Daoy (cell line): ENCODE measurements at places on chromosomes 5 and 9.
A peak's percentile ranks its signal among the peaks of the same experiment; 100 is the strongest.

GRCh38 chr5:93941897-93942296 is 200.5 kb upstream of the POU5F2 start:
- no peak for DNase-seq

DNA sequence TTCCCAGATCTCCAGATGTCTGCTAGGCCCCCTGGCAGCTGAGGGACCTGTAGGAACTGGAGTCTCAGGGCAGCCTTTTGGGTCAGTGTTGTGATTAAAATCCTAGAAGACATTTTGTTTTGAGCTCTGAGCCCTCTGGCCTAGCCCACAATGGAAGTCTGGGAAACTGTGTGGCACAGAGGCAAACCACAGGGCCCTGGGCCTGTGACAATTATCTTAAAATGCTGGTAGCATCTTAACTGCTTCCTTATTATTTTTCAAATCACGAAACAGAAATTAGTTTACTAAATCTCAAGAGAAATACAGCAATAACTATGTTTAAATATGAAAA is 125.5 kb downstream of the STARD4 start:
- DNase-seq = no peak

- DNase-seq = no peak
These were observed 164.5 kb downstream of the GAS1 start for GRCh38 chr9:86782831-86783230.

GRCh38 chr9:104227108-104227507 is 133.0 kb downstream of the SMC2 start:
- no peak for DNase-seq

- DNase-seq = no peak
These were observed 82.6 kb downstream of the GPR21 start for GRCh38 chr9:123116036-123116435.

DNA sequence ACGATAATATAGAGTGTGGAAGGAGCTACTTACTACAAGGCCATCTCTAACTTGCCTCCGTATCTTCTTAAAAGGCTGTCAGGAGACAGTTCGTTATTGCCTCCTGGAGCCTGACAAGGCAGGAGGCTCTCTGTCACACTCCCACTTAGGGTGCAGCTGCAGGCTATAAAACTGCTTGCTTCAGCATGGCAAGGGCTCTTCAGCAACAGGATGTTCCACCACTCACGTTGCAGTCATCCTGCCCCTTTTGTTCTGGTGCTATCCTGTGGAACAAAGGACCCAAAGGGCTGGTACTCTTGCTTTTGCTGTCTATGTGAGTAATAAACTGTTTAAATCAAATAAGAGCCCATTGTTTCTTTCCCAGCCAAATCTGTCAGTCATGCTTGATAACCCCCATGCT is 508.9 kb downstream of the NTRK2 start:
- no peak for DNase-seq

- DNase-seq = no peak
These were observed 5.2 kb upstream of the GCNT1 start for GRCh38 chr9:76453785-76454184.

DNA sequence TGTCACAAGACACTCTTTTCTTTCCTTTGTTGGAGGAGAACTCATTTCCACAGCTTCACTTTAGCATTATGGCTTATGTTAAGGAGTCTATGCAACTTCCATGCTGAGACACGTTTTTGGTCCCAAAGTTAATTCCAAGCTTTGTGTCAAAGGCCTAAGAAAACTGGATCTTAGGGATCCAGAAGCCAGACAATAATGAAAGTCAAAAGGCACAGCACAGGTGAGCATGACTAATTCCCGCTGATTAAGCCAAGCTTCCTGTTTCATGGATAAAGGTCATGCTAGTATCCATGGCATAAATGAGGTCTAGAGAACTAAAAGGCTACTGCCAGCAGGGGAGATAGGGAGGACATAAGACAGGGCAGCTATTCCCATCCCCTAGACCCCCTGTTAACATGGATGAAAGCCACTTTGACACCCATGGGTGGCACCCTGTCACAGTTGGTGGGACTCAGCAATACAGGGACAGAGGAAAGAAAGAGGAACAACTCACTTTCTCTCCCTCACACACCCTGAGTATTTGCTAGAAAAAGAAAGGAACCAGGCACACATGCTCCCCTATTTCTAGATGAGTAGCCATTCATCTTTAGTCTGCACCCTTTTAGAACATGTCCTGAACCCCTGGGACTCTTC is 438.1 kb upstream of the CDH9 start:
- no peak for DNase-seq

GRCh38 chr9:68949271-68950000 is 64.5 kb downstream of the PRKACG start:
- peak; percentile 62 for DNase-seq

DNA sequence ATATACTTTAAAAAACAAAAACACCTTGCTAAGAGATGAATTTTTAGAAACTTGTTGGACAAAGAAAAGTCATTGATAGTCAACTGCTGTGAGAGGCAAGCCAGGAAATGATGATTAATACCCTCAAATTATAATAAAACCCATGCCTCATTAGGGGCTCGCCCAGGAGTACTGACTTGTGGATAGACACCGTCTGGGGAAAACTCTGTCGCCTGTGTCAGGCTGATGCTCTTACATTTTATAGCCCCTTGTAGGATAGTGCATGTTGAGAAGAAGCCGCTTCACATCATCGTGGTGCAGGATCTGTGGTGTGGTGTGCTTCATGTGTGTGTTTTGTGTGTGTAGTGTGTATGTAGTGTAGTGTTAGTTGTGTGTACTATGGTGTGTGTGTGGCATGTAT is 39.1 kb downstream of the SYK start:
- DNase-seq = peak; percentile 23

DNA sequence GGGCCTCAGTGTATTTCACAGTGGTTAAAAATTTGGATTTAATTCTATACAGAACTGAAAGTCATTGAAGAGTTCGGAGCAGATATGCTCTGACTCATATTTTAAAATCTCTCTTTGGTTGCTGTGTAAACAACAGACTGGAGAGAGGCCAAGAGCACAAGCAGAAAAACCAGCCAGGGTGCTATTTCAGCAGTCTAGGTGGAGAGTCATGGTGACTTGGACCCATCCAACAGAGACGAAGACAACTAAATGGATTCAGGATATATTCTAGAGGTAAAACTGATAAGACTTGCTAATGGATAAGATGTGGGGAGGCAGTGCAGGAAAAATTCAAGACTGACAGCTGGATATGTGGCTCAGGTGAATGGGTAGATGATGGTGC is 168.9 kb downstream of the MAPKAP1 start:
- DNase-seq = peak; percentile 92

DNA sequence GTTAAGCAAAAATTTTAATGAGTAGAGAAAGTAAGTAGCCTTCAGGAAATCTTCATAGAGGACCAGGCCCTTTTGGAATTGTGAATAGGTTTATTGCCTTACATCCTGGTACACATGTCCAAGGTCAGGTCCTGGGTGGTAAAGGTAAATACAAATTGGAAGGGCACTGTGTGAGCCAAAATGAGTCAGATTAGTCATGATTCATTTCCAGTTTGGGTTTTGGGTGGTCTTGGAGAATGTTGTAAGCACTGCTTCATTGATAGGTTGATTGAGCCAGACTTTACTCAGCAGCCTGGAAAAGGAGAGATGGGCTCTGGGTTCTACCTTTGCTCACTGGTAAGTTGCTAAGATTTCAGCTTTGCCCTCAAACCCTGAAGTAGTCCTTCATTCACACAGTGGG is 82.5 kb upstream of the ZNF169 start:
- DNase-seq = peak; percentile 24

DNA sequence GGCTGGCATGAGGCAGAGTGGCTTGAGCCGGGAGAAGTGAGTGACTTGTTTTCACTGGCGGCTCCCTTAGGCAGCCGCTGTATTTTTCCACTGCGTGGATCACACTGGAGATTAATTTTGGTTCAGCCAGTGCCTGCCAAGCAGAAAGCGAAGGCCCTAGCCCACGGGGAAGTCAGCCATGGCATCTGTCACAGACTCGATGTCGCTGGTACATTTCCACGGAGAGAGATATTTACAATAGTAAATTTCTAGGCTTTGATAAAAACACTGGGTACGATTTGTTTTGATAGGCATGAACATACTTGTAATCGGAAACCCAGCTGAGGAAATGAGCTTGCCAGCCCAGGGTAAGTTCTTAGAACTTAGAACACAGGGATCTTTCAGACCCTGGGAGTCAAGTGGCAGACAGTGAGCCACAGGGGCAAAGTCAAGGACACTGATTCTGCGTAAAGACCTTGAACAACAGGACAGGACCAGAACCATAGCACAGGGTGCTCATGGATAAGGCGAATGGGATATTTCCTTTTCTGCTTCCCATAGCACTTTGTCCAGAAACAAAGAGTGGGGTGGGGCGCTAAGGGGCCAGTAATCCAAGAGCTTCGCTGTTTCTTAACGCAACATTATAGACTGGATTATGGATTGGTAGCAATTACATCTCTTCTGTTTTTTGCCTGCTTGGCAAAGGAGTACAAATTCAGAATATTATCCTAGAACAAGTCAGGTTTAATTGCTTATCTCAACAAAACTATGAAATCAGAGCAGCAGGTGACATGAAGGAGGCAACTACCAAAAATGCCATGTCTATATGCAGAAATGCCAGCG is 4.5 kb downstream of the DUSP1 start:
- DNase-seq = peak; percentile 74

DNA sequence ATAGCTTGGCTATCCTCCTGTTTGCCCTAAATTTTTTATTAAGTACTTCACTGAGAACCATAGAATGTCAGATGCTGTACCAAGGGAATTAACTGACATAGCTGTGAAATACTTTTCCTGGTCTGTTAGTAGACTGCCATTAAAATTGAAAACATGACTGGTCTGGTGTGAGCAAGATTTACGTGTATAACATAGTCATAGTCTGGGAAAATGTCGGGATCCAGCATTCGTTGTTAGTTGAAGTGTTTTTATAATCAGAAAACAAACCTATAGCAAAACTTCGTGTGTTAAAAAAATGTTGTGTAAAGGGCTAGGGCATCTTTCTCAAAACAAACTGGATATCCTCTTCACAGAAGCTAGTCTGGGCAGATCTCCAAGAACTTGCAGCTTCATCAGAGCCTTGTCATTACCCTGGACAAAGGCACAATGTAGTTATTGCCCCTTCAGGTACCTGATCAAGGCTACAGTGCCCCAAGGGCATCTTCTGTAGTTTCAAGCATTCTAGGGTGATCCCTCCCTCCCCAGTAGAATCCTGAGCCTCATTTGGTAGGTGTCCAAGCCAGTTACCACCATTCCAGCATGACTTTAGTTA is 454.2 kb upstream of the SGCD start:
- DNase-seq = peak; percentile 16

- DNase-seq = no peak
These were observed 230 bp downstream of the SLC44A1 start for GRCh38 chr9:105244734-105245028.

GRCh38 chr5:2805080-2805479 is 53.6 kb upstream of the IRX2 start:
- peak; percentile 45 for DNase-seq

GRCh38 chr5:180085837-180086236 is 14.3 kb upstream of the RNF130 start:
- no peak for DNase-seq

GRCh38 chr9:23887781-23888180 is 61.7 kb upstream of the ELAVL2 start:
- DNase-seq = no peak

DNA sequence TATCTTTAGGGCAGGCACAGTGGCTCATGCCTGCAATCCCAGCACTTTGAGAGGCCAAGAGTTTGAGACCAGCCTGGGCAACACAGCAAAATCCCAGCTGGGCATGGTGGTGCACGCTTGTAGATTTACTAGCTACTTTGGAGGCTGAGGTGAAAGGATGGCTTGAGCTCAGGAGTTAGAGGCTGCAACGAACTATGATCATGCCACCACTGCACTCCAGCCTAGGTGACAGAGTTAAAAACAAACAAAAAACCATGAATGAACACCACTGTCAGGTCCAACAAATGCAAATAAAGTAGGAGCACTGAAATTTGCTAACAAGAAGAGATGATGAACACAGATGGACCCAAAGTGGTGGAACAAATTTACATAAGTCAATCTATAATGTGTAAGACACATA is 4.9 kb downstream of the PTBP3 start:
- DNase-seq = no peak

- DNase-seq = no peak
These were observed 40.8 kb downstream of the CTSL start for GRCh38 chr9:87766697-87767096.

DNA sequence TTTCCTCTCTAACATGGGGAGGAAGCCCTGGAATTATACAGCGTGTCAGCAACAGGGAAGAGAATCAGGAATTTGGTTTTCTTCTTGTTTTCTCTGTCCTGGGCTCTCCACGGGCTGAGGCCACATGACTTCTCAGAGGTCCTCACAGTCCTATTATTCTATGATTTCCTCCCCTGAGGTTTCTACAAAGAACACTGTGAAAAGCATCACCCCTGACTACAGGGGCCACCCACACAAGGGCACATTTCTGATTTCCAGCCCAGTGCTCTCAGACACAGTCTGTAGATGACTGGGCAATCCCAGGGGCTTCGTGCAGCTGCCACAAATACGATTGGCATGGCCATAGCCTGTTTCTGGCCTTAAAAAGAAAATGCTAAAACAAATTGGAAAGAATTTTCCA is 284.9 kb downstream of the CEMIP2 start:
- DNase-seq = no peak

GRCh38 chr5:16461026-16461425 is 4.6 kb downstream of the ZNF622 start:
- DNase-seq = no peak

DNA sequence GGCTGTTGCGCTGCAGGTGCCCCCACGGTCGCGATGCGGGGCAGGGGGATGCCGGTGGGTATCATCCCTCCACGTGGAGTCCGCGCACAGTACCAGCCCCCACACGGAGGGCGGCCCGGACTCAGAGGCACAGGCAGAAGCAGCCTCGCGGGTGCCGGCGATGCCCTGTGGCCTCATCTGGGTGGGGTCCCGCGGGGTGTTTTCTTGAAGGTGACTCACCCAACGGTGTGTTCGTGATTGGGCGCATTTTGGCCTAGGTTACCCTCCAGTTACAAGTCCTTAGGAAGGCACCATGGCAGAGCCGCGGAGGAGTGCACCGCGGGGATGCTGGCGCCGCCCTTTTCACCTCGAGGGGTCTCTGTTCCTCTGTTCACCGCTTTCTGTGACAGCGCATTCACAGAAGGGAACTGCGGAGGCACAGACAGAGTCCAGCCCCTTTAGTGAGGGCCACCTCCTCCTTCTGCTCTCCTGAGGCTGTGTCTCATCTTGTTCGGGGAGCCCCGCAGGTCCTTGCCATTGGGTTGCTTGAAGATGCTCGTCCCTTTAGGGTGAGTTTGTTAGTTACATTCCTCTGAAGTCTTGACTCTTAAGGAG is 21.6 kb upstream of the EXOC3 start:
- no peak for DNase-seq

GRCh38 chr9:124780757-124781151 is 3.8 kb downstream of the OLFML2A start:
- DNase-seq = no peak

GRCh38 chr9:89940625-89941024 is 335.8 kb downstream of the GADD45G start:
- DNase-seq = peak; percentile 52

DNA sequence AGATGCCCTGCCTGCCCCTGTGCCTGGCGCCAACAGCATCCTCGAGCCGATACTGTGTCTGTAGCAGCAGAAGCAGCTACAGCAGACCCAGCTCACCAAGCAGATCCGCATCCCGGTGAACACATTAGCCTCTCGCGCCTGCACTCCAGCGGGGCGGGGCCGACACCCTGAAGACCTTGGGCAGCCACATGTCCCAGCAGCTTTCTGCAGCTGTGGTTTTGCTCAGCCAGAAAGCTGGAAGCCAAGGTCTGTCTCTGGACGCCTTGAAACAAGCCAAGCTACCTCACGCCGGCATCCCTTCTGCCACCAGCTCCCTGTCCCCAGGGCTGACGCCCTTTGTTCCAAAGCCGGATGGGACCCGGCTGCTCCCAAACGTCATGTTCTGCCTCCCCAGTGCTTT is 59.6 kb downstream of the ACTBL2 start:
- no peak for DNase-seq
